ENCODE measurements at places on chromosomes 5 and 9.

- DNase-seq: no peak
These were observed 66.0 kb downstream of the GNAQ start for GRCh38 chr9:77965445-77966123.

- DNase-seq: no peak
These were observed 145.6 kb downstream of the PPP2R2B start for GRCh38 chr5:146732962-146733361.

DNA sequence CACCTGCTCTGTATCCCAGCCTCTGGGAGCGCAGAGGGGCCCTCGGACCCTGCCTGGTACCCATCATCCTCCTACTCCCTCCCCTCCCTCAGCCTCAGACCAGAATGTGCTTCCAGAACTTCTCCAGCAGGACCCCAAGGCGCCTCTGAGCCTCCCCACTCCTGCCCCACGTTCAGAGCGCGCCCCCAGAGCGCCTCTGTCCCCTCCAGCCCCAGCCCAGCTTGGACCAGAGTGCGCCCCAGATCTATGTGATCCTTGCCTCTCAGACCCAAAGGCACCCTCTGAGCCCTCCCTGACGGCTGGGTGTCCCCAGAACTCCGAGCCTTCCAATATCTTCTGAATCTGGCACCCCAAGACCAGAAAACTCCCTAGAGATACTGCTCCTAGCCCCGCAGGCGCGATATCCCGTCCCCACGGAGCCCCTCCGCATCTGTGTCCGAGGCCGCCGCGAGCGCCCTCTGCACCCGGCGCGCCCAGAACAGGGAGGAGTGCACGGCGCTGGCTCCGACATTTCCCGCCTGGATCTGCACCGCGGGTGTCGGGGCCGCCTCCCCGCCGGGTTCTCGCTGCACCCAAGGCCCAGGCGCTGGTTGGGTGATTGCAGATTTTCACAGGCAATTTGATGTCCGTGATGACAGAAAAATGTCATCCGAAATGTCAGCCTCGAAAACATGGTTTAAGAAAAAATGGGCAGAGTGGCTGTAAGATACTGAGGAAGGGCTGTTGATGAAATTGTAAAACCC lies 522 bp downstream of the BHMT start:
- no peak for DNase-seq

DNA sequence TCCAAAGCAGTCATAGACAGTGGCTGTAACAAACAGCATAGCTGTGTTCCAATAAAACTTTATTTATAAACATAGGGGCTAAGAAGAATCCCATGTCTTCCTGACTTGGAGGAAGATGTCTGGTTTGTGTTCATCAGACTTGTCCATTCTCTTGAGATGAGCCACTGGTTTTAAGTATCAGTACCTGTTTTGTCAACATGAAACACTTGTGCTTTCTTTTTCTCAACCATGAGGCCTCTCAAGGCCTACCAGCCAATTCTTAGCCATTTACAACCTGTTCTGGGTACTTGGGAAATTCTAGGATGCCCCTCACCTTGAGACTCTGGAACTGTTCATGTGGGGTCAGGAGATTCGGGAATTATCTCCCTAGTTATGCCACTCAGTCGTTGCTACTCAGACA lies 154.3 kb upstream of the PPP1R2B start:
- no peak for DNase-seq

GRCh38 chr9:99693888-99694287 lies 127.8 kb upstream of the NR4A3 start:
- DNase-seq: no peak

DNA sequence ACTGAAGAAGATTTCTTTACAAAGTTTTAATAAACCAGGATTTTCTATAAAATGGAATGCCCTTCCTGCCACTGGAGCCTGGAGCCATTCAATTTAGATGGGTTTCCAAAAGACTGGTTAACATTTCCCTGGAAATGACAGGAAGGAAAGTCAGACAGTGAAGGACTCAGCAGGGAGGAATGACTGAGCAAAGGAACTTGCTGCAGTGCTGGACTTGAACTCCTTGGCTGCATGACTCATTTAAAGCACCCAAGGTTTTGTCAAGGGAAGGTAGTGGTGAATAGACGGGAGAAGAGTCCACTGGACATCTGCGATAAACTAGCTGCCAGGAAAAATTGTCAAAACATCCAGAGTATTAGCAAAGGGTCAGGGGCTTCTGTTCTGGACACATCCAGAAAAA lies 163.8 kb upstream of the SLC28A3 start:
- no peak for DNase-seq

- no peak for DNase-seq
These were observed 64.5 kb downstream of the SLF1 start for GRCh38 chr5:94682814-94683520.

GRCh38 chr9:93189369-93190132 lies 5.6 kb downstream of the WNK2 start:
- no peak for DNase-seq

DNA sequence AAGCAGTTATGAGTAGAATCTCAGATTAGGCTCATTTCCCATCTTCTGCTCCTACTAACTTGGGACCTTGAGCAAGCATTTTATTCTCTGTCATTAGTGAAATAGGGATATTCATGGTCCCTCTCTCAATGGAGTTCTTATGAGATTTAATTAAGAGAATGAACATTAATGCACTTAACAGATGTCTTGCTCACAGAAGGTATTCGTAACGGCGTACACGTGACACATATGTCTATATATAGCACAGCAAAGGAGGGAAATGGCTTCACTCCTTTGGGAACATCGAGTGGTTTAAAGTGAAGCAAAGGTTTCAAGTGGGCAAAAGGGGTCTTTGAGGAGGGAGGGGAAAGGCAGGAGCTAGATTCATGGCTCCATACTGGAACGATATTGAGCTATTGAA lies 24.6 kb downstream of the KDM4C start:
- no peak for DNase-seq

- no peak for DNase-seq
These were observed 373 bp upstream of the PHYKPL start for GRCh38 chr5:178232920-178233429.

GRCh38 chr9:116687754-116688135 lies 640 bp downstream of the TRIM32 start:
- no peak for DNase-seq

DNA sequence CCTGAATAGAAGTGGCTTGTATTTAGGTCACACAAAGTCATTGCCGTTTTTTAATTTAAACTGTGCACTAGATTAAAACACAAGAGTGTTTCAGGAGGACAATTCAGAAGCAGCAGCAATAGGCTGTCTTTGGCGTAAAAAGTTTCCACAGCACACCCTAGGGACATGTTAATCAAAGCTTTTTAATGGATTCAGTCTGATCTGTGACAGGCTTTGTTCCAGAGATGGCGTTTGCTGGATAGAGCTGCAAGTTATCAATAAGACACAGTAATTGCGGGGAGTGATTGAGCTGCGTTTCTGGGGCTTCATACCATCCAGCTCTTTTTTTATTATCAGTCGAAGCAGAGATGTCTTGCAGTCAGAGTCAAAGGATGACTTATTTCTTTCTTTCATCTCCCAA lies 300.3 kb downstream of the ZNF608 start:
- no peak for DNase-seq

DNA sequence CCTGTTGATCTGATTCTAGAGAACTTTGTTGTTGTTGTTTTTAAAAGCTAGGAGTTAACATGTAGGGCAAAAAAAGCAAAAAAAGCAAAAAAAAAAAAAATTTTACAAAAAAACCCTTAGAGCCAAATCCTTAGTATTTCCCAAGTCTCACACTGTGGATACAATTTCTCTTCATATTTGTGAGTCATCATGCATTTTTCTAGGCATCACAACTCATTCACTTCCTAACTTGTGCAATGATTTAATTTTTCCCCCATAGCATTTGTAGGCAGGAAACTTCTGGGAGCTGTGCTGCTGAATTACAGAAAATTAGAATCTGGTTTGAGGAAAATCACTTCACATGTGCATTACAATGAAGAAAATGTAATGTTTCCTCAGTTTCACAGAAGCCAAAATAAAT lies 91.9 kb downstream of the MARCHF3 start:
- DNase-seq: no peak

DNA sequence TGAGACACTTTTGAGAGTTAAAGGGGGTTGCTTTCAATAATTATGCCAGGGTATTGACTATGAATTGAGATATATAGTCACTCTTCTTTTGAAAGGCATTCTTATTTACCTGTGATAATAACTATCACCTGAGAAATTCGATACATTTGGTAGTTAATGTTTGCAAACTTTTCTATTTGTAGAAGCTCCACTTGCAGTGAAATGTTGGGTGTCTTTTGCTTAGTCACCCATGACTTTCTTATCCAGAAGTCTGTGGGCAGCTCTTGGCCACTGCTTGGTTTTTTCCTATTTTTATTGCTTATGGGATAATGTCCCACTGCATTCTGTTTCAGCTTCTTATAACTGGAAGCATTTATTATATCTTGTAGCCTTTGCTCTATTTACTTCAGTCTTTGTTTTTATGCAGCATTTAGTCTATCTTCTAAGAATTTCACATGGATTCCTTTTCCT lies 3.9 kb downstream of the MACIR start:
- DNase-seq: no peak

DNA sequence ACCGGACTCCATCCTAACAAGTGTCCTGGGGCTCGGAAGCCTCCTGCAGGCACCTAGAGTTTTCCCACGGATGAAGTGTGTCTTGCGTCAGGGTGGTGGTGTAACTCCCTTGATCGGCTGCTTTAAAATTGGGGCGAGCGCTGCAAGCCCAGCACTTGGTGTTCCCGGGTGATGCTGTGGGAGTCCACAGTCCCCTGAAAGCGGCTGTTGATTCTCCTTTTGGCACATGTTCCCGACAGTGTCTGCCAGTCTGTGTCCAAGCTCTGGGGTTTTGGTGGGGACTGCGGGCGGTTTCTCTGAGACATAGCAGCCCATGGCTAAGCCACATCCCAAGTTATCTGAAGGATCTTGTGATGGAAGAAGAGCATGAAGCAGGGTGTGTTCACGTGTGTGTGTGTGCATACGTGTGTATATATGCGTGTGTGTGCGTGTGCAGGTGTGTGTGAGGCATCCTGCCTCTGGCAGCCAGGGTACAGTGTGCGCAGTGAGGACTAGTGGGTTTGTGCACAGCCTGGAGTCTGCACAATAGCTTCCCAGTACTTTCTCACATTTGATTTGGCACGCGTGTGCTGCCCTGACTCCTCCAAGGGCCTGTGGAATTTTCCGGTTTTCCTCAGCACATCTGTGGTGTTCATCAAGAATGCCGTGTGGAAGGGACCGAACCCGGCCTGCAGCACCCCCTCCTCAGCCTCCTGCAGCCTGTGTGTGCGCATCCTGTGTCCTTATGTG lies 16.9 kb downstream of the SLC25A48 start:
- no peak for DNase-seq

DNA sequence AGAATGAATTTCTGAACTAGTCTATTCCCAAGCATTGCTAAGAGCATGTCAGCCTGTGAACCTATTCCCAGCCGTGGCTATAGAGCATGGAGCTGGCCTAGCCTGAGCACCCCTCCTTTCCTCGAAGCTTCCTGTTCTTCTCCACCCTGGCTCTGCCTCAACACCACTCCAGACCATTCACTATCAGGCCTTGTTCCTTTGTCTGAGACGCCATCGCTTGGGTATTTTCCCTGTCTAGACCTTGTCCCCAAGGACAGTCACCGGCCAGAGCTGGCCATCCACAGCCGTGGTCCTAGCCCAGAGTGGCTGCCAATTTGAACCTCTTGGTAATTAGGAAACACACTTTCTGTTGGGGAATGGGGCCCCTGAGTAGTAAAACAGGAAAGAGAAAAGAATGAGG lies 105.8 kb downstream of the LIFR start:
- no peak for DNase-seq

DNA sequence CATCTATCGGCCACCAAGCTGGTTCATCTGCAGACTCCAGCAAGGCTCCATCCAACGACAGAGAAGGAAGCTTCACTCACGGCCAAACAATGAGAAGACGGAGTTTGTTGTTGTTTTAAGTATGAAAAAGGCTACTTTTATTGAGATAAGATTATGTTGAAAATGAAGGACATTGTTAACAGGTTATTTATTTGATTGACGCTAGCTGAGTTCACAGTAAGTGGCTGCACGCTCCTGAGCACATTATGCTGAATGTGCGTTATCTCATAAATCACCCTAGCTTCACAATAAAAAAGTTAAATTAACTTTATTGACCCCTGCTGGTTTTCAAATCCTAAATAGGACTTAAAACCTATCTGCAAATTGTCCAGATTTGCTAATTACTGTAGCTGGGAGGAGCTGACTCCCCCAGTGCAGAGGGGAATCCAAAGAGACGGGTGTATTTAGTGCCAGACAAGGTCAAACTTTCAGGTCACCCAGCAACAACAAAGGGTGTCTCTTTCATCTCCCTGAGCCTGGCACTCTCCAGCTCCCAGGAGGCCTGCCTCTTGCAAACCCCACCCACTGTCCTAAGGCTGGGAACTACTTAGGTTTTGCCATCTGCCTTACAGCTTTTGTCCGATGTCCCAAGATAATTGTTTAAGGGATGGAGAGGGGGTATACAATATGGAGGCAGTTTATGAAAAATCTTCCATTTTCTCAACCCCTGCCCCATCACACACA lies 129.2 kb downstream of the ZDHHC21 start:
- DNase-seq: no peak

DNA sequence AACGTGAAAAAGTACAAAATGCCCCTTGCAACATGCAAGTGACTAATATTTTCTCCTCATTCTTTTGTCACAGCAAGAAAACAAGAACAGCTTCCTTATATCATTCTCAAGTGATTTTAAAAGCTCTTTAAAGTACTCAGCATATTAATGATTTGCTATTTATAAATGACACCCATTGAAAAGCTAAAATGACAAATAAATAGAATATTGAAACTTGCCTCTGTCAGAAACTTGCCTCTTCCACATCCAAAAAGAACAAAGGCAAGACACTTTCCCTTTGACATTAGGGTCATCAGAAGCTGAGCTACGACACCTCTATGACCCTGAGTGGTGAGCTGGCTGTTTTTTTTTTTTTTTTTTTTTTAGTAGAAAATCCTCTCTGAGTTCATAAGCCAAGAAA lies 339.6 kb upstream of the ITGA1 start:
- DNase-seq: no peak
